ENCODE measurements at places on chromosomes 16 and 17.
A peak's percentile ranks its signal among the peaks of the same experiment; 100 is the strongest.

GRCh38 chr17:10727192-10727591, 2.6 kb downstream of the TMEM220 start:
- no peak for DNase-seq

DNA sequence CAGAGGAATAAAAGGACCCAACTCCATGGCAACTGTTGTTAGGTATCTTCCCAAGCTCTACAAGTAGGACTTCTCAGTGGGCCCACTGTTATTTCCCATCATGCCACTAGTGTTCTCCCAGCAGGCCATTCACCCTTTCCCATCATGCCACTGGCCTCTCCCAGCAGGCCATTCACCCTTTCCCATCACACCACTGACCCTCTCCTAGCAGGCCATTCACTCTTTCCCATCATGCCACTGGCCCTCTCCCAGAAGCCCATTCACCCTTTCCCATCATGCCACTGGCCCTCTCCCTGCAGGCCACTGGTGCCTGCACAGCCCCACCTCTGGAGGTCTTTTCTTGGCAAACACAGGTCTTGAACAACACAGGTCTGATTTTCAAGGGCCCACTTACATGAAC, 36.3 kb downstream of the IFT140 start:
- DNase-seq, result no peak

- no peak for DNase-seq
Observed at GRCh38 chr17:66676421-66676820, 158.5 kb upstream of the CACNG5 start.

- no peak for DNase-seq
Observed at GRCh38 chr16:273547-274421, 2.0 kb downstream of the RGS11 start.

- DNase-seq, result peak; percentile 64
Observed at GRCh38 chr16:4601036-4601863, 13.4 kb downstream of the UBALD1 start.

GRCh38 chr17:41343029-41343428, 7.6 kb downstream of the KRT33A start:
- no peak for DNase-seq

DNA sequence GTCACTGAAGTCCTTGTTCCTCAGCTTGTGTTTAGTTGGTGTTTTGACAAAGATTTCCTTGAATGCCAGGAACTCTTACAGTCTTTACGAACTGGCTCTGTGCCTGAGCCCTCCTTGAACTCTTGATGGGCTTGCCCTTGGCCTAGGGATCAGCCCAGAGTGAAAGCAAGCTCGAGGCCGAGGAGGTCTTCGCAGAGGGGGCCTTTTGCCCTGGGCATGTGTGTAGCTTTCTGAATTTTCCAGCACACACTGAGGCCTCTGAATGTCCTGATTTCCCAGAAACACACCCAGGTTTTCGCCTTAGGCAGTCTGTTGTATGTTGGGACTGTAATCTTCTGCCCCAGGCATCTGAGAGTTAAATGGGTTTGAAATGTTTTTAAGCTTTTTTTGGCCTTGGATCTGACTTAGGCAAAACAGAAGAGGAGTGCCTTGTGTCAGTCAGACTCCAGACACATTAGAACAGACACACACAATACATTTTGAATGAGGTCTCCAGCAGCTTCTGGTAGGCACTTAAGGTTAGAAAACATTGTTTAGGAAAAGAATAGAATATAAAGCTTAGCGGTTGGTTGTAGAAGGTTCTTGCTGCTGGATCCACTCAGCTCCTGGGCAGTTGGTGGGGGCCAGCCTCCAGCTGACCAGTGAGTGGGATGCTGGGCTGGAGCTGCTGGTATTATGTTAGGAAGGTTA, 17.1 kb downstream of the FOXK2 start:
- no peak for DNase-seq

DNA sequence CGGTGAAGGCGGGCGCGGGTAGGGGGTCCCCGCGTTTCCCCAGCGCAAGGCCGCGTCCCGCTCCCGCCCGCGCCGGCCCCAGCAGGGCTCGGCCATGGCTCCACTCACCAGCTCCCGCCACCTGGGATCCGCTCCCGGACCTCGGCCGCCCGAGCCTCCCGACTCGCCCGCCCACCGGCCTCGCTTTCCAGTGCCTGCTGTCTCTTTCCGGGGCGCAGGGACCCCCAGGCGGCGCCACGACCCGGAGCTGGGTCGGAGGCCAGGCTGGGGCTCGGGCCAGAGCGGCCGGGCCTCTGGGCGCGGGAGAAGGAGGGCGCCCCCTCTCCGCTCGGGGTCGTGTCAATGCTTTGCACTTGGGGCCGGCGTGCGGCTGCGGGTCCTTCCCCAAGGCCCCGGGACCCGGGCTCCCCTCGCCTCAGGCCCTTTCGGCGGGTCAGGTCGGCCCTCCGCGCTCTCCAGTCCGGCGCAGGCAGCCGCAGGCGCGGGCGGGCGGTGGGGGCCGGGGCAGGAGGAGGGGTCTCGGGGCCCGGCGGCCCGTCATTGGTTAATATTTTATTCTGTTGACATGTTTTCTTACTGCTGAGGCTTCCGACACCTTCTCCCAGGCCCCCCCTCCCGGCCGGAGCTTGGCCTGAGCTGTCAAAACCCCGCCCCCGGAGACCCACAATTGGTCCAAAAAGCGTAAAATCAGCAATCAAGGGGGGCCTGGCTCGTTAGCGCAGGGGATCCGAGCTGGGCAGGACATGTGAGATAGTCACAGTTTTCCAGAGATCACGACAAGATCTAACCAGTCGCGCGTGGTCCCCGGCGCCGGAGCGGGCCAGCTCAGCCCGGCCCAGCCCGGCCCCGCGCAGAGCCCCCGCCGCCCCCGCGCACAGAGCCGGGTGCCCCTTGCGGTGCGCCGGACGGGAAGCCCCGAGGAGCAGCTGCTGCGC, at the start of gene TBX2:
TBX2 (plus strand) TSS at position 713 of the 935 bp plus-strand sequence. CDS start 334 bp downstream, outside the sequence.
- no peak for DNase-seq

- DNase-seq, result no peak
Observed at GRCh38 chr17:65109990-65110680, 27.0 kb upstream of the RGS9 start.

DNA sequence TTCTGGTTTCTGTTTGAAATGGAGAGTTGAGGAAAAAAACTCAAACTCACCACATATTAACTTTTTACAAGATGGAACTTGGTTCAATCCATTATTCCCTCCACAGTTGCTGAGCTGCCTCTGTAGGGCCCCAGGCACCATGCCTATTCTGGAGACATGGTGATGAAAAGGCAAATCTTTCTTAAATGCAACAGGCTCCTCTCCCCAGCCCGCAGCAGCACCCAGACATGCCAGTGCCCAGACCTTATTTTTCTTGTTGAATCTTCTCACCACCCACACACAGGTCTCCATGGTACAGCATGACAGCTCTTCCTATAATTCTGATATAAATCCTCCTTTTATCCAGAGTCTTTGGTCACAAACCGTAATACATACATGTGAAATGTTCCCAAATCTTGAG, 7.6 kb downstream of the CYTH1 start:
- no peak for DNase-seq

DNA sequence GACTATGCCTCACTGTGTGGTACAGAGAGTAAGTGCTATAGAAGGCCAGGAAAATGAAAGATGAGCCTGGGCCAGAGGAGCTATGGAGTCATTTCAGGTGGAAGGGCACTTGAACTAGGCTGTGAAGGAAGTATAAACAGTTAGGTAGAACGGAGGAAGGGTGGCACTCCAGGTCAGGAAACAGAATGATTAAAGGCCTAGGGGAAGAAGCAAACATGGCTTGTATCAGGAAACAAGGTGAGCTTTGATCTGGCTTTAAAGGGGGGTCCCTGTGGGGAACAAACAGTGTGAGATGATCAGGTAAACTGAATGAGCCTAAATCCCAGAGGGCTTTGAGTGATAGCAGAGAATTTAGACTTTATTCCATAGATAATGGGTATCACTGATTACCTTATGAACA, 16.9 kb downstream of the MAP3K3 start:
- DNase-seq, result no peak

- no peak for DNase-seq
Observed at GRCh38 chr17:1919201-1919600, 89.4 kb downstream of the RPA1 start.

DNA sequence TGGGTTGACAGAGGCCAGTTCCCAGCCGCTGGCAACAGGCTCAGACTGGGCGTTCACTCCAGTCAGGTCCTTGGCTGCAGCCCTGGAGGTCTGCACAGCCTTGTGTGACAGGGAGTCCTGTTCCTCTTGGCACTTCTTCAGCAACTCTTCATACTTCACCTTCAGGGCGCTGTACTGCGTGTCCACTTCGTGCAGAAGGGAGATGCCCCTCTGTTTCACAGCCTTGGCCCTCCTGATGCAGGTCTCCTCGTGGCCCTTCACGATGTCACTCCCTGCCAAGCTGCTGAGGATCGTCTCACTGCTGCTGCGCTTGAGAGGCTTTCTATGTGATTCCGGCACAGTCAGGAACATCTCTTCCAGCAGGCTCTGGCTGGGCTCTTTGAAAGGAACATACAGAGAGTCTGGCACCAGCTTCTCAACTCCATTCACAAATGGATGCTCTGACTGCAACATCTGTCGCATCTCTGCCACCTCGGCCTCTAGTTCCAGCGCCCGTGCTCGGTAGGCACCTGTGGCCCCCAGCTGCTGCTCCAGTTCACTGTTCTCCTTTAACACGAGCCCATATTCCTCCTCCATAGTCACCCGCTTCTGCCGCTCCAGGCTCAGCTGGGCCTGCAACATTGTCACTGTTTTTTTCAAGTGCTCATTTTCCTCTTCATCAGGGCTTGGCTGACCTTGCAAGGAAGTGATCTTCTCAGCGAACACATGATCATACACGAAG, 27.2 kb downstream of the CDR2 start:
- DNase-seq, result no peak

GRCh38 chr17:29653995-29654714, 31.4 kb upstream of the CORO6 start:
- DNase-seq, result no peak

- DNase-seq, result no peak
Observed at GRCh38 chr16:88064889-88065746, 113.9 kb downstream of the BANP start.

DNA sequence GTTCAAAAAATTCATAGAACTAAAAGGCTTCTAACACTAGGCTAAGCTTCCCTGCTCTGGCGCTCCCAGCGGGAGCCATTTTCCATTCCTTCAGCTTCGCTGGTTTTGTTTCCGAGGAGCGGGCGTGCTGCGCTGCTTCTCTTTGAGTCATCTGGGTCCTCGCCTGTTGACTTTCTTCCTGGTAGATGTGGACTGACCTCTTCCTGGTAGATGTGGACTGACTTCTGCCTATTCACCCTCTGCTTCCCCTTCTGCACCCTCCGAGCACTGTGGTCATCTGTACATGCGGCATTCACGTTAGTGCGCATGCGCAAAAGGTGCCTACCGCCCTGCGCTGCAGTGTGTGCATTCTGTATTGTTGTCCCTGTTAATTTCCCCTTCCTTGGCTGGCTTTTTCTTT, 40.8 kb upstream of the SEC14L1 start:
- peak; percentile 97 for DNase-seq

- no peak for DNase-seq
Observed at GRCh38 chr17:79156463-79157095, 82.0 kb downstream of the ENGASE start.

DNA sequence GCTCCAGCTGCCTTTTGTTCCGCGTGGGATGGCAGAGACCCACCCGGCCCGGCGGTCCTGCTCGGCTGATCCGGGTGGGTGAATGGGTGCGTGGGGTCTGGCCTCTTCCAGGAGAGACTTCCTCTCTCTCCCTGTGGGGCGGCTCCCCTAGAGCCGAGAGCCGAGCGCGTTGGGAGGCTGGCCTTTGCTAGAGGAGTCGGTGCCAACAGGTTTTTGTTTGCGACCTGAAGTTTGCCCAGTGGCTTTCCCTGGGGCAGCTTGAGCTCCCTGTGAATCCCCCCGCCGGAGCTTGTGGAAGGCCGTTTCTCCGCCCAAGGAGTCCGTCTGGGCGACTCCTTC, 970 bp downstream of the EPN2 start:
- DNase-seq, result no peak

- no peak for DNase-seq
Observed at GRCh38 chr17:31499771-31500554, 108.5 kb downstream of the RAB11FIP4 start.

DNA sequence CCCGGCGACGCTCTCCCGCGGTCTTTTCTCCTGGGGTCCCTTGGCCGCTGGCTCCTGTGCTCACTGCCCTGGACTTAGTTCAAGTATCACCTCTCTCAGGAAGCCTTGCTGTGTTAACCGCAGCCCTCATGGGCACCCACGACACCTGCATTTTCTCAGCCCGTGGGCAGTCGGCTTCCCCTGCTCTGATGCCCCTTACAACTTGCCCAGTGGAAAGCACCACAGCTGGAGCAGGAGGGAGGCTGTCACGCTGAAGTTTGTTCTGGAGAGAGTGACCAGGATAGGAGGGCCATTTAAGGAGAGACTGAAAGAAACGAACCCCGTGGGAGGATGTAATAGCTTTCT, 395 bp downstream of the STXBP4 start:
- DNase-seq, result peak; percentile 9

- no peak for DNase-seq
Observed at GRCh38 chr16:11090232-11090631, 145.9 kb downstream of the CLEC16A start.

DNA sequence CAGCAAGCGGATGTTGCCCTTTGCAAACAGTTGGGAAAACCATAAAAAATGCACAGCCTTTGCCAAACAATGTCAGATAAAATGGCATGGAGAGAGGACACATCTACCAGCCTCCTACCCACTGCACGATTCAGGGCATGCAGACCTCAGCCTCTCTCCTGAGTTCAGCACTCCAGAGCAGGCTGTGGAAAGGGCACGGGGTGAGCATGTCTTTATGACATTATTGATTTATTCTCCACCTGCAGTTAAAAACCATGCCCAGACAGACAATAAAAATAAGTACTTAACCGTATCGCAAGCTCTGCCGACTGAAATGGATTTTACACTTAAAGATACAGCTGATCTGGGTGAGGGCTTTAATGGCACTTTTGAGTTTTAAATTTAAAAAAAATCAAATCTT, 127.1 kb downstream of the MAF start:
- DNase-seq, result no peak

- no peak for DNase-seq
Observed at GRCh38 chr16:27321013-27321915, 7.5 kb downstream of the IL4R start.

DNA sequence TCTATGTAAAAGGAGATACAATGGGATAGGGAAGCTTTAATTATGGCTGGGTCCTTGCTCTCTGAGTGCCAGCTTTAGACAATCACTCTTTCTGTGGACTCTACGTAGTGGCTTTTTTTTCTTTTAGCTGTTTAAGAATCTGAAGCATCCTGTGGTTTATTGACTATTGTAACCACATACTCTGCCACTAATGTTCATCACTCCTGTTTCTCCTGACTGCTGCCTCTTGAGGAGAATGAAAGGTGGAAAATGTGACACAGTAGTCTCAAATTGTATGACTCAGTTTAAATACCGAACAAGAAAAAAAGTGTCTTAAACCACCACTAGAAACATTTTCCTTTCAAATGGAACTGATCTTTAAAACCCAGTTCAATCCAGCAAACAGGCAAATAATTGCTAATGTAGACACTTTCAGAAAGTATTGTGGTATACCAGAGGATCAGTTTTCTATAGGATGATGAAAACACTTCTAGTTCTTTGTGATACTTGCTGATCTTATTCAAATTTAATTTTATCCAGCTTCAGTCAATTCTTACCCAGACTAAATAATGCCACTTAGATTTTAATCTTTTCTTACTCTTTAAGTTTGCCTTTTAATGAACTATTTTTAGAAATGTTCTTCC, 302.7 kb upstream of the PMFBP1 start:
- DNase-seq, result no peak

Data from HL-60 (cell line).